DMS 273 treated with DMSO at 0.1 percent for 48 hours (cell line): ENCODE measurements at places on chromosomes 5 and 9.

DNA sequence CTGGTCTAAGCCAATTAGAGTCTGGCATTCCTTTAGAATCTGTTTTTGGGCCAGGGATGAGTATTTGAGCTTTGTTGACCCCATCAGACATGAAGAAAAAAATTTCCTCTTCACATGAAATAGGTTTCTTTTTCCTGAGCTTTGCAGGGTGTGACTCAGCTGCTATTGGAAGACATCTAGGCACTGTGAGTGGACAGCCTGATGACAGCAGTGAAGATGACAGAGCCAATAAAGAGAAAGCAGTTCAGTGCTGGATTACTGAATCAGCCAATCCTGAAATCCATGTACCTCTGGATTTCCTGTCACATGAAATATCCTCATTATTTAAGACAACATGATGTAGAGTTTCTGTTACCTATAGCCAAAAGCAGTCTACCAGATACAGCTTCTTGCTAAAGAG is 51.3 kb upstream of the GRIA1 start:
- no peak for DNase-seq

DNA sequence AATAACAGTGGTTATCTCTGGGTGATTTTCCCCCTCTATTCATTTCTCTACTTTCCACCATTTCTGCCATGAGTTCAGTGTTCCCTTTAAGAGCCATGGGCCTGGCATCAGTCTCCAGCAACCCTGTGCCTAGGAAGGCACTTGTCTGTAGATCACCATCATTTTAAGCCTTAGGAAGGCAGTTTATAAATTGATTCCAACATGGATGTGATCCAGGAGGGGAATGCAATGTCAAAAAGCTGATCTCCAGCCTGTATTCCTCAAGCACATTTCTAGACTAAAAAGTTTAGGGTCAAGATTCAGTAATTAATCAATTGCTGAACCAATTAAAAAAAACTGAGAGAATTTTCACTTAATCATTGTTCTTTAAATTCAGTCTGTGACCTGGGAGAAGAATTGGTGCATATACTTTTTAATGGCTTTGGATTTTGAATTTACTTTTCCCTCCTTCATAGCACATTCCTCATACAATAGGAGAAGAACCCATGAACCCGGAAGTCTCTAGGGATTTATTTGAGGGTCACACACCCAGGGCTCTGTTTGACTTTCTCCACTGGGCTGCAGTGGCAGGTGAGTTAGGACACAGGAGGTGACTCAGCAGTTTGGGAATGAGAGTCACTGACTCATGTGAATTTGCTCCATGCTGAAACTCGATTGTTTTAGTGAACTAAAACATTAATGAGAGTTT is 6.1 kb upstream of the ERMP1 start:
- no peak for DNase-seq

DNA sequence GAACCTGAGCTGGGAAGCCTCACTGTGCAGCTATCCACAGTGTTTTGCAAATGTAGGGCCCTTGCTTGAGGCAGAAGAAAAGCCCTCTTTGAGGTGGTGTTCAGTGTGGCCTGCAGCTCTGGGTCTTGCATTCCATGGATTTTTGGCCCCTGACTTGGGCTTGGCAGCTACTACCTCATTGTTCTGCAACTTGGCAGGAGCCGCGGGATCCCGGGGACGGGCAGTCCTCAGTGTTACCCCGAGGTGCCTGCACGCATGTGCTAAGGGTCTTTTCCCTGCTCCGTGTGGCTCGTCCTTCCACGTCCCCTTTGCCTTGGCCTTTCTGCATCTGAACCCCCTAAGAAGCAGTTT is 39.8 kb downstream of the NEK6 start:
- DNase-seq, result no peak

DNA sequence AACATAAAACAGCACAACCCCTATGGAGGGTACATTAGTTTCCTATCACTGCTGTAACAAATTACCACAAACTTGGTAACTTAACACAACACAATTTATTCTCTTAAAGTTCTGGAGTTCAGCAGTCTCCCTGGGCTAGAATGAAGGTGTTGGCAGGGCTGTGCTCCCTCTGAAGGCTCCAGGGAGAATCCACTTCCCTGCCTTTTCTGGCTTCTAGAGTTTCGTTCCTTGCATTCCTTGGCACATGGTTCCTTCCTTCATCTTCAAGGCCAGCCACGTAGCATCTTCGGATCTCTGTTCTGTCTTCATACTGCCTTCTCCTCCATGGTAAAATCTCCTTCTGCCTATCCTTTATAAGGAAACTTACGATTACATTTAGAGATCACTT is 25.0 kb upstream of the GSN start:
- DNase-seq, result no peak

GRCh38 chr5:174044466-174045254 is 846 bp upstream of the NSG2 start:
- no peak for DNase-seq

GRCh38 chr9:68496356-68496755 is 44.3 kb downstream of the TMEM252 start:
- DNase-seq, result no peak

GRCh38 chr5:138903130-138903775 is 28.1 kb upstream of the LRRTM2 start:
- DNase-seq, result no peak

- peak; percentile 6 for DNase-seq
Measured at GRCh38 chr9:126228781-126229444, 97.7 kb upstream of the MVB12B start.

DNA sequence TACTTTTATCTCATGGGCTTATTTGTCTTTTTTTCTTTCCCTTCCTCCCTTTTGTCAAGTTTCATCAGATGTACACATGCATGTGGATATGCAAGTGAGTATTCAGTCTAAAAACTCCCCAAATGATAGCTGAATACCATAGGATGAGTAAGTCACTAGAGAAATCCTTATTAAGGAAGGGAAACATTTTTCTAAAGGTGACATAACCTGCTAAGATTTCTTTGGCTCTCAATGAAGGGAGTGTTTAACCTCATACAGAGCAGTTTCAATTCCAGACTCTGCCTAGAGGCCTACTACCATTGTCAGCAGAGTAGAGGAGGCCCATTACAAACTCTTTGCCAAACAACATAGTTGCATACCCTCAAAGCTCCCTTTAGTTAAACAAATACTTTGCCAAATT is 192.4 kb downstream of the ARHGEF28 start:
- DNase-seq, result no peak

GRCh38 chr5:2725980-2726765 is 25.3 kb downstream of the IRX2 start:
- no peak for DNase-seq

DNA sequence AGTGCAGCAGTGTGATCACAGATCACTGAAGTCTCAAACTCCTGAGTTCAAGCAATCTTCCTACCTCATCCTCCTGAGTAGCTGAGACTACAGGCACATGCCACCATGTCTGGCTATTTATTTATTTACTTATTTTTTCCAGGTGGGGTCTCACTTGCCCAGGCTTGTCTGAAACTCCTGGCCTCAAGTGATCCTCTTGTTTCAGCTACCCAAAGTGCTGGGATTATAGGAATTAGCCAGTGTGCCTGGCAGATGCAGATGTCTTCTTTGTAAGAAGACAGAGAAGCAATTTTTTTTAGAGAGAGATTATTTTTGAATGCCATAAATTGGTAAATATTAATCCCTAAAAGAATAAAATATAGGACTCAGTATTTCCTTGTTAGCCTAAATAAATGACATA is 54.3 kb downstream of the CHSY3 start:
- DNase-seq, result no peak

DNA sequence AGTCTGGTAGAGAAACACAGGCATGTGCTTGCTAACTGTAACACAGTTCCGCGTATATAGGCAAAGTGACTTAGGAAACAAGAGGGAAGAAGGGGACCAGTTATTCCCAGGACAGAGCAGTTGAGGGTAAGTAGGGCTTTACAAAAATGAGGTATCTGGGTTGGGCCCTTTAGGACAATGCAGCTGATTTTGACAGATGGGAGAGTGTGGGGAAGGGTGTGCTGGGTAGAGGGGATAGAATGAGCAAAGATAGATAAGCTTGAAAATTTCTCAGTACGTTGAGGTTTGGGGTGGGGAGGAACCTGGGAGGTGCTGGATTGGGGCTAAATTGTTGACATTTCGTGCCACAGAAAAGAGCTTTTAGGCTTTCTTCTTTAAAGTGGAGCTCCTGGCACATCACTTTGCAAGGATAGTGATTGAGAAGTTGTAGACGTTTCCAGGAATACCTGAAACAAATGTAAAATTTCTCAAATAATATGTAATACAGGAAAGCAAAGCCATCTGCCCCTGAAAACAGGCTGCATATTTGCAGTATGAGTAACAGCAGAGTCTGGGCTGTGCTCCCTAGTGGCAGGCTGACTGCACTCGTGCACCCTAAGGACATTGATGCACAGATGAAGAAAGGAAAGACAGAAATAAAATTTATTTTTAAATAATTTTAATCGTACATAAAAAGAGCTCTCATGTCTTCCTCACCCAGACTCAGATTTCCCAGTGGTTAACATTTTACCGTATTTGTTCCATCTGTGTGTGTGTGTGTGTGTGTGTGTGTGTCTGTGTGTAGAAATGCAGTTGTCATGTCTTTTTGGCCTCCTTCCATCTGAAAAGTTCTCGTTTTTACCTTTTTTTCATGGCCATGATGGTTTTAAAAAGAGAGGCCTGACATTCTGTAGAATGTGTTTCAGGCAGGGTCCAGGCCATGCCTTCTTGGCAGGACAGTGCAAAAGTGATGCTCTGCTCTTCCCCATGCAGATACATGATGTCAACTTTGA is 144.9 kb upstream of the DMRT1 start:
- no peak for DNase-seq

DNA sequence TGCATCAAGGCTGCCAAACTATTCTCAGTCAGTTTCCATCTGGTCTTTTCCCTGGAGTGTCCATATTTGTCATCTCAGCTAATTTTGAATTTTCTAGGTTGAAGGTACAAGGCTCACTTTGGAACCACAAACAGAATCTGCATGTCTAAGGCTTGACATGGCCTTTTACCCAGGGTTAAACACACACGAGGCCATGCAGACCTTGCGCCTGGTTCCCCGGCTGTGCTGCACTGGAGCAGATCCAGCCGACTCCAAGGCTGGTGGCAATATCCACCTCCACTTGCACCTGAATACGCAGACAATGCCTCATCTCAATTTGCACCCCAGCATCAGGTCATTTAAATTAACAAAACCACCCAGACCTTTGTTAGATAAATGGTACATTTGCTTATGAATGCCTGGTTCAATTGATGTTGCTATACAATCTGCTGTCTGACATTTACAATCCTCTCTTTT is 276.2 kb downstream of the HSPA4 start:
- no peak for DNase-seq

DNA sequence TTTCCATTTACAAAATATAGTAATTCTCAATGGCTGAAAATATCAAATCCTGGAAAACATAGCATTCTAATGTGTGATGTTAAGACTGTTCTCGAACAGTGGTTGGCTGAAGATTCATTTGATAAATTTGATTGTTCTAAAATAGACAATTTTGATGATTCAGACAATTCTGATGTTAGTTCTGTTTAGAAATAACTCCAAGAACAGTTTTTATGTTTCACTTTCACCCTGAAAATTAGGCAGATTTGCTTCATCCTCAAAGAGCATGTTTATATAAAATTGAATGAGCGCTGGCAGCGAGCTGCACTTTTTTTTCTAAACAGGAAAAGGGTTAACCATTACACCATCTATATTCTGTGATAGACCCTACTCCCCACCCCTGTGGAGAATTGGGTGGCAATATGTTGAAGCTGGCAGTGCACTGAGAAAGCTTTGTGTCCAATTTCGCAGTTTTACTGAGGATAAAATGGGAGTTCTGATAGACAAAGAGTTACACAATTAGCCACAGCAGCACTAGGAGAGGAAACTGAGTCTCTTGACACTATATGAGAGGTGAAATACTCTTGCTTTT is 69.6 kb upstream of the TMED7 start:
- no peak for DNase-seq

DNA sequence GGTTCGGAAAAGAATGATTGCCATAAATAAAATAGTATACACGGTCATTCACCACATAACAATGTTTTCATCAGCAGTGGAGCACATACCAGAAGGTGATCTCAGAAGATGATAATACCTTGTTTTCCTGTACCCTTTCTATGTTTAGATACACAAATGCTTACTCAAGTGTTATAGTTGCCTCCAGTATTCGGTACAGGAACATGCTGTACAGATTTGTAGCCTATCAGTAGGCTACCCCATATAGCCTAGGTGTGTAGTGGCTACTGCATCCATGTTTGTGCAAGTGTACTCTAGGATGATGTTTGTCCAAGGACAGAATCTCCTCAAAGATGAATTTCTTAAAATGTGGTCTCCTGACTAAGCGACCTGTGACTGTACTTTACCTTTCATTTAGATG is 59.2 kb downstream of the ICE1 start:
- no peak for DNase-seq

DNA sequence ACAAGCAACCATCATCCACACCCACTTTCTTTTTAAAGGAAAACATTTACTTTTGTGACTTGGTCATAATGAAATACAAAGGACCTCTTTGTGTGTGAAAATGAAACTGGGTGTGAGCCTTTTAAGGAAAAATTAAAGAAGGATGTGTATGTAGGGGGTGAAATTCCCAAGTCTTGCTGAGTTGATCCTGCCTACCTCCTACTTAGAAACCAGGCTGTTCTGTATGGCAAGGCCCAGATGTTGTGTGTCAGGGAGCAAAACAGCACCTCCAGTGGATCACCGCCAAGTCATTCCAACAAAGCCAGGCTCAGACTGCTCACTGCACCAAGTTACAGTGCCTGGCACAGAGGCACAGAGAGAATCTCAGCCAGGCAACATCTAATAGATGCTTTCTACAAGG is 198.5 kb upstream of the FBN2 start:
- DNase-seq, result no peak

- no peak for DNase-seq
Measured at GRCh38 chr9:1455766-1456165, 405.6 kb downstream of the DMRT2 start.

DNA sequence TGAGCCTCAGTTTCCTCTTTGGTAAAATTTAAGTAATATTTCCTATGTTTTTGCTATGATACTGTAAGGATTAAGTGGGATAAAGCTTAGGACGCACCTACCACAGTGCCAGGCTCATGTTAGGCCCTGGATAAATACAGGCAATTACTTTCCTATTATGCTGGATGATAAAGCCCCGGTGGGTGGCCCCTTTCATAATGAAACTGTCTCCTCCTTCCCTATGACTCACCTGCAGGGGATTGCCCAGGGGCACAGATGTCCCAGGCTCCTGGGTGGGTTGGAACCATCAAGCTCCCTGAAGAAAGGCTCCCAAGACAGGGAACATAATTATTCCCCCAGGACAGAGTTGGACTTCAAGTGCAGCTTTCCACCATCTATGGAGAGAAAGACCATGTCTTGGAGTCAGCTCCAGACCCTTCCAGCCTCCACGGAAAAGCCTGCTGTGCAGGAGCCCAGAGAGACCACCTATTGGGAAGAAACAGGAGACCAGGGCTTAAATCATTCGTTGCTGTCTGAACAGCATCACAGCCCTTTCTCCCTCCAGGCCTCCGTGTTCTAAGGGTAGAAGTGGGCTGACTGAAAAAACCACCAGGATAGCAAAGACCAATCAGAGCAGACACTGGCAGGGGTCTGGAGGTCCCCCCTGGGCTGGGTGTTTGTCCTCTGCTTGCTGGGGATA is 43.2 kb upstream of the FOXE1 start:
- DNase-seq, result no peak

GRCh38 chr5:130720355-130720754 is 444.7 kb downstream of the HINT1 start:
- no peak for DNase-seq

- no peak for DNase-seq
Measured at GRCh38 chr9:88522360-88522759, 12.6 kb upstream of the NXNL2 start.
